Activated T-helper 1 cell treated with Interleukin-2 at 50 U/mL for 16 hours (primary cell): ENCODE measurements at places on chromosomes 1 and 21.

DNA sequence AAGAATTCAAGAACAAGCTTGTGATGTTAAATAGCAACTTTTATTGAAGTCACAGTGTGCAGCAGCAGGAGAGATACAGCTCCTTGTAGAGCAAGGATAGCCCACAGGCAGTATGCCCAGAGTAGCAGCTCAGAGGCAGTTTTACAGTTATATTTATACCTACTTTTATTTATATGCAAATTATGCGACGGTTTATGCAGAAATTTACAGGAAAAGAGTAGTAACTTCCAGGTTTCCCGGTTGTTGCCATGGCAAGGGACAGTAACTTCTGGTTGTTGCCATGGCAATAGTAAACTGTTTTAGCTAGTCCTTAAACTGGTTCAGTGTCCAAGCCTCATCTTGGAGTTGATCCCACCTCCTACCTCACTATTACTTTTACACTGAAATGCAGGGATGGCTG, 344.6 kb upstream of the LYPLAL1 start:
- DNase-seq = no peak

DNA sequence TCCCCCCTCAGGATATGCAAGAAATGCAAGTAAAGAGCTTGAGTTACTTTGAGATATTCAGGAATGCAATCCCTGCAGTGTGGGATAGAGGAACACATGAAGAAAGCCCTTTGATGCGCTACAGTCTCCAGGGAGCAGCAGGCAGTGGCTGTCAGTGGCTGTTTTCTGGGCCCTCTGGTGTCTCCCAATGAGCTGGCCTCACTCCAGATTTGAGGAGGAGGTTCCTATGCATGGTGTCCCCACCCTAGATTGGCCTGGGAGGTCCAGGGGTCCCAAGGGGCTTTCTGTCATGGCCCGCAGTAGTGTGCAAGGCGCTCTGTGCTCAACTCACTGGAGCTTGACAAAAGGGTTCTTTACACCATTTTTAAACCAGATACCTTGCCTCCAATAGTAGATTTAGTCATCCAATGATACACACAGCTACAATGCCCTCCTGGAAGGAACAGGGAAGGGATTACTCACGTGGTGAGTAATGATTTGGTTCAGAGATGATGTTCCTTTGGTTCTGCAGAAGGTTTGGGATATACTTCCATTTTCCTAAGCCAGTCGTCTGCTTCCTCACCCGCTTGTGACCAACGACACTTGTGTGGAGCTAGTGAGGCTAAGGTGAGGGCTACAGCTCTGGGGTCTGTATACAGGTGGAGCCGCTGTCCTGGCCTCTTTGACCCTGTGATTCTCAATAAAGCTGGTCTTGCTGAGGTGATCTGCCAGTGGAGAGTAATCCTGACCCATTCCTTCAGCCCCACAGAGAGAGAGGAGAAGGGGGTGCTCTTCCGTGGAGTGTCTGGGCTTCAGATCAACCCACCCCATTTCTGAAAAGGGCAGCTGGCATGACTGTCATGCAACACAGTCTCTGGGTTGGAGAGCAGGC, 6.6 kb downstream of the BATF3 start:
- no peak for DNase-seq

GRCh38 chr1:220528679-220529501, 954 bp downstream of the MARK1 start:
- no peak for DNase-seq

DNA sequence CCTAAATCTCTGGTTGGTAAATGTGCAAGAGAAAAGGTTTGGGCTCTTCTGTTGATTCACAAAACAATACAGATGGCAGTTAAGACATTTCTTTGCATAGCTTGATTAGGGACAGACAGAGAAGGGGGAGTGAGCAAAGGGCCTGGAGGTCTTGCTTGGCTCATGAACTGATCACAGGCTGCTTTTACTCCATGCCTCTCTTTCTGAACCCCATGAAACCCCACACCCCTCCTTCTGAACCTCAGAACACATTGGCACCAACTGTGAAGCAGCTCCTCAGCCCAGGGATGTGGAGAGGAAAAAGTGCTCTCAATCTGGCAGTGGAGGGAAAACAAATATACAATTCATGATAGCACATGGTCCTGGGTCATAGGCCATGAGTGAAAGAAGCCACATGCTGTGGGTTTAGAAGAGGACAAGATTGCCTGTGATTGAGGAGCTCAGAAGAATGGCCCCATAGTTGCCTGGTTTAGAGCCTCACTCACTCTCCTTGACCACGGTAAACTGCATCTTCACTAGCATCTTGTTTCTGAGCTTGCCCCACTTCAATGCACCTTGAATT, 111.6 kb upstream of the GADD45A start:
- no peak for DNase-seq
